ENCODE measurements at places on chromosomes 12 and 14.

DNA sequence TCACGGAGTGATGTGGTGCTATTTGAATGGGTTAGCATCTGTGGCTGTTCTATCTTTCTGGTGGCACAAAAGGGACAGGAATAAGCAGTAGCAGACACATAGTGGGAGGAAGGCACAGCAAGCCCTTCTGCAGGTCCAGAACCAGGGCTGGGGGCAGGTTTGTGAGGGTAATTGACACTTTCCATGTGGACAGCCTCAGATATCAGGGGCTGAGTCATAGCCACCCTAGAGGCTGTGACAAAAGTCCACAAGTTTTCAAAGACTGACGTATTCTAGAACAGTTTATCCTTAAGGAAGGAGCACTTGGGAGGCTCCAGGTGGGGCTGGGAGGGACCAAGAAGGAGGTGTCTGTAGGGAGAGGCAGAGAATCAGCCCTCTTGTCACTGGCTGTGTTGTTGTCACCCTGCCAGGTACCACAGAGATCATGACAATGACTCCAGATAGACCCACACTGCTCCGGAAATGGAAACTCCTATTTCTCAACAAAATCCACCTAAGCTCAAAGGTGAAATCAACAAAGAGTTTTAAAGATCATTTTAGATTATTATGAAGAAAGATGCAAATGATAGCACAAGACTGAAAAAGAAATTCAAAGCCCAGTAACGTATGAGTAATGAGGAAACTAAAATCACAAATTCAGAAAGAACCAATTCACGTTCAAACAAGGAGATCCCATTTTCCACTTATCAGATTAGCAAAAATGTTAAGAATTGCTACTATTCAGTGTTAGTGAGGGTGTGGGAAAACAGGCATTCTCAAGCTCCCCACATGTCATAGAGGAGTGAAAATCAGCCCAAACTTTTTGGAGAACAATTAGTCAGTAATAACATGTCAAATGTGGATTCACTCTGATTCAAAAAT is 48.3 kb downstream of the NFKBIA start:
- H3K27ac ChIP-seq = no peak overlapping the region
- no peak overlapping the region for H3K4me3 ChIP-seq
- H3K27me3 ChIP-seq = no peaks in the 10 kb centered on the region
- no peak for DNase-seq
- no peaks in the 10 kb centered on the region for H3K4me1 ChIP-seq

GRCh38 chr12:1978078-1978862 is 26.0 kb downstream of the DCP1B start:
- no peaks in the 10 kb centered on the region for H3K36me3 ChIP-seq
- peaks cover 29% of the 10 kb centered on the region for H3K4me1 ChIP-seq

DNA sequence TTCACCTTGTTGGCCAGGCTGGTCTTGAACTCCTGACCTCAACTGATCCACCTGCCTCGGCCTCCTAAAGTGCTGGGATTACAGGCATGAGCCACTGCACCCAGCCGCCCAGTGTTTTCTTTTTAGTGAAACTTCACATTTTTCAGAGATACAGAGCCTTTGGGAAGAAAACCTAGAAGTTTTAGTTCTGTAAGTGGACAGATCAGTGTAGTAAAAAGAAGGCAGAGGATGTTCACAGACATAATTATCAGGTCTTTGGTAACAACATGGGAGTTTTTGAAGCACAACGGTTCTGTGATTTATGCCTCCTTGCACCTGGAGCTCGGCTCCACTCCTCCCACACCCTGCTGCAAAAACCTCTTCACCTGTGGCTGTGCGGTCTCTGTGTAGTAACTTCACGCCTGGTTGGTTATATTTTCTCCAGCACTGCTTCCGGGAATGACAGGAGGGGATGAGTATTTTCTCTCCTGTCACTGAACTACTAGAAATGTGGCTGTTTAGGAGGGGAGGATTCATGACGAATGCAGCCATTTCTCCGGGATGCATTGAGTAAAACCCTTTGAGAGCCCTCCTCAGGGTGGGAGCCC is 67.0 kb downstream of the ARF6 start:
- H3K27me3 ChIP-seq = no peaks in the 10 kb centered on the region
- no peaks in the 10 kb centered on the region for H3K36me3 ChIP-seq
- H3K4me1 ChIP-seq = no peaks in the 10 kb centered on the region
- DNase-seq = no peak
- H3K27ac ChIP-seq = no peak overlapping the region

DNA sequence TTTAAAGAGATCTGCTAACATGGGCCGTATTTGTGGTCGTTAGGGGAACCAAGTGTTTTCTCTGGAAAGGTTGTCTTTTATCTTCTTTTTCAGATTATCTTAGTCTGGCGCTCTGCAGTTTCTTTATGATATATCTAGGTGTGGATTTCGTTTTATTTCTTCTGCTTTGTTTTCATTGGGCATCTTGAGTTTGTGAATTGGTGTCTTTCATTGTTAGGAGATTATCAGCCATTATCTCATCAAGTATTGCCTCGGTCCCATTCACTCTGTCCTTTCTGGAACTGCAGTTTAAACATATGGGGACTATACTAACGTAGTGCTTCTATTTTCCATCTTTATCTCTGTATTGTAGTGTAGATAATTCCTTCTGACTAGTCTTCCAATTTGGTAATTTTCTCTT is 60.4 kb downstream of the BICDL1 start:
- H3K4me3 ChIP-seq = no peak overlapping the region
- H3K27ac ChIP-seq = no peak overlapping the region

GRCh38 chr12:131796754-131797587 is 31.2 kb upstream of the MMP17 start:
- no peak overlapping the region for H3K4me3 ChIP-seq
- H3K27me3 ChIP-seq = no peaks in the 10 kb centered on the region
- H3K4me1 ChIP-seq = no peaks in the 10 kb centered on the region
- H3K36me3 ChIP-seq = no peaks in the 10 kb centered on the region

DNA sequence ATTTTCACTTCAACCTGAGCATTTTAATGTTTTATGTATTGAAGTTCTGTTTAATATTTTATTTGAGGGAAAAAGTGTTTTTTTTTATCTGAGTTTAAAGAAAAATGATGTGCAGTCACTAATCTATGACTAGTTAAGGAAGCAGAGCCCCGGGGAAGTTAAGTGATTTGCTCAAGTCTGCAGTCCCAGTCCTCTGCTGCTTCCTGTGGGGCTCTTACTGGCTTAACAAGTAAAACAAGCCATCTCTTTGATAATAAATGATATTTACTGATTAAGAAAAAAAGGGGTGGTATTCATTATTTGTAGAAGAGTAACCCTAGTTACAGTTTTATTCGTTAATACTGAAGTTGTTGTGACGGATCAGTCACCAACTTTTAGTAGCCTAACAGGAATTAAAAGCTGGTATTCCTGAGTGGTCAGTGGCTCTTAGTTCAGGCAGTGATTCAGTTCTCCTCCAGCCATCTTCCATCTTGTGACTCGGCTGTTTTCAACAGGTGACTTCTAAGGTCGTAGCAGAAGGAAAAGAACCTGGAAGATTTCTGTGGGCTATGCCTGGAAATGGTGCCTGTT is 21.7 kb downstream of the BICDL1 start:
- H3K27me3 ChIP-seq = no peaks in the 10 kb centered on the region
- no peaks in the 10 kb centered on the region for H3K36me3 ChIP-seq
- no peaks in the 10 kb centered on the region for H3K4me1 ChIP-seq
- H3K27ac ChIP-seq = no peak overlapping the region
- H3K4me3 ChIP-seq = no peak overlapping the region
- no peak for DNase-seq

DNA sequence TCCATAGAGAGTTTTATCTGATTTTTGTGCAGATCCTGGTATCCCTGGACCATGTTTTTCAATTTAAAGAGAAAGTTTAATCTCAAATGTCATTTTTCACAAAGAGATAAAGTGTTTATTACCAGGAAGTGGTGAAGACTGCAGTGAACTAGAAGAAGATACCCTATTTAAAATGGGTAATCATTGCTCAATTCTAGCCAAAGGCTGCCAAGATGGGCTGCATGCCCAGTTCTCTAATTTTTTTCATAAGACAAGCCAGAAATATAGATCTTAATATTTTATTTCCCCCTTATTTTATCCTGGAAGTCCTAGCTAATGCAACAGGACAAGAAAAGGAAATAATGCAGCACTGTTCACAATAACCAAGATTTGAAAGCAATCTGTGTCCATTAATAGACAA is 343.5 kb downstream of the PCNX1 start:
- DNase-seq = no peak
- H3K36me3 ChIP-seq = no peaks in the 10 kb centered on the region
- H3K4me3 ChIP-seq = no peak overlapping the region

- H3K27ac ChIP-seq = no peak overlapping the region
- peaks cover 11% of the 10 kb centered on the region for H3K4me1 ChIP-seq
Measured at GRCh38 chr12:111126331-111126730, 206.0 kb upstream of the MYL2 start.

DNA sequence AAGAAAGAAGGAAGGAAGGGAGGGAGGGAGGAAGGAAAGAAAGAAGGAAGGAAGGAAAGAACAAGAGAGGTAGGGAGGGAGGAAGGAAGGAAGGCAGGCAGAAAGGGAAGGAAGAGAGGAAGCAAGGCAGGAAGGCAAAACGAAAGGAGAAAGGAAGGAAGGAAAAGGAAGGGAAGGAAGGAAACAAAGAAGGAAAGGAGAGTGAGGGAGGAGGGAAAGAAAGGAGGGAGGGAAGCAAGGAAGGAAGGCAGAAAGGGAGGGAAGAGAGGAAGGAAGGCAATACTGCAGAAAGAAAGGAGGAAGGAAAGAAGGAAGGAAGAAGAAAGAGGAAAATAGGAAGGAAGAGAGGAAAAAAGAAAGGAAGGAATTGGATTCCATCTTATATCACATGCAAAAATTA is 1303.1 kb upstream of the TMEM132C start:
- H3K4me1 ChIP-seq = no peaks in the 10 kb centered on the region
- no peak overlapping the region for H3K27ac ChIP-seq
- no peak overlapping the region for H3K4me3 ChIP-seq
- no peaks in the 10 kb centered on the region for H3K27me3 ChIP-seq

GRCh38 chr12:49231878-49232655 is 32.8 kb upstream of the TUBA1C start:
- DNase-seq = no peak
- H3K4me1 ChIP-seq = peaks cover 3% of the 10 kb centered on the region
- no peaks in the 10 kb centered on the region for H3K36me3 ChIP-seq
- no peak overlapping the region for H3K4me3 ChIP-seq

- no peak for DNase-seq
- H3K36me3 ChIP-seq = peaks cover 5% of the 10 kb centered on the region
- H3K4me3 ChIP-seq = no peak overlapping the region
- no peak overlapping the region for H3K27ac ChIP-seq
Measured at GRCh38 chr12:22048351-22049041, 2.5 kb downstream of the CMAS start.

Measured in heart left ventricle (tissue), 16 donors.